Activated CD8-positive, alpha-beta memory T cell treated with anti-CD3 and anti-CD28 coated beads, Interleukin-2, amount 10 ng/mL, durations not matched to agents 7 days and 5 days (primary cell): ENCODE measurements at places on chromosomes 6 and 20.

DNA sequence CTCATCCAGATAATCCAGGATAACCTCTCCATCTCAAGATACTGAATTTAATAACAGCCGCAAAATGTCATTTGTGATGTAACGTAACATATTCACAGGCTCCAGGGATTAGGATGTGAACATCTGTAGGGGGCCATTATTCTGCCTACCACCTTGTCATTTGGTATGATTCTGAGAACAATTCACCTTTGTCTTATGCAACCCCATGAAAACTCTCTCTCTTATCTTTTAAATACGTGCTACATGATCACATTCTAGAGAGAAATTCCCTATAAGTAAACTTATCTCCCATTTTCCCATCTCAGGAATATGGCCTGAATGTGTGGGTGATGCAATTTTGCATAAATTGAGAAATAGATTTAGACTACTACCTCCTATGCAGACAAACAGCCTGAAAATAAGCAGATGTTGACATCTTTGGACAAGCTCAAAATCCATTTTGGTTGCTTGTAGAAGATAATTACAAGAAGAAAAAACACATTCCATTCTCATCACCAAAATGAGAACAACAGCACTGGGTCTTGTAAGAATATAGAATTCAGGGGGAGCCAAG lies 255.4 kb upstream of the STXBP5 start:
- H3K27ac ChIP-seq, result no peak overlapping the region
- DNase-seq, result no peak
- H3K36me3 ChIP-seq, result peaks cover 1% of the 10 kb centered on the region
- H3K4me3 ChIP-seq, result no peak overlapping the region

DNA sequence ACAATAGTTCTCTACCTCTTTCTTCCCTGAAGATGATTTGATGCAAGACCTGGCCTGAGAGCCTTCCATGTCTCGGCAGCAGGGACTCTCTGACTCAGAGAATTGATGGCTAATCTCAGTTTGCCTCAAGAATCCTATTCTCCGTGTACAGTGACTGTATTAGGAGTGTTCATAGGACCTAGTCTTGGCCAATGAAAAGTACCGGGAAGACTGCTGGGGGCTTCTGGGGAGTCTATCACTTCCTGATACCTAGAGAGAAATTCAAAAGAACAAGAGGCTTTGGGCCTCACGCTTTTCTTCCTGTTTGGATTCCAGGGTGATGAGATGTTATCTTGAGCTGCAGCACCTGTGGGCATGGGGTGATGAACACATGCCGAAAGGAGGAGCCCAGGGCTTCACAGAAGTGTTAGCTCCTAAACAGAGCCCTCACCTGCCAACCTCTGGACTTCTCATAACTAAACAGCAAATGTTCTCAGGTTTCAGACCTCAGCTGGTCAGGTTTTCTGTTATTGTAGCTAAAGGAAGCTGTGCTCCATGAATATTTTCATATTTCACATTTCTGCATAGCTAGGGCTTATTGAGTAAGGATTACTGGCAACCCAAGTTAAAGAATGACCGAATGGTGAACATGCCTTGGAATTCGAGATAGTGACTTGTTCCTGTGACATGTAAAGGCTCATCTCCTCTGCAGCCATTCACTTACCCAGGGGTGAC lies 323.1 kb upstream of the AGPAT4 start:
- H3K4me3 ChIP-seq, result no peak overlapping the region
- H3K27ac ChIP-seq, result no peak overlapping the region
- H3K4me1 ChIP-seq, result no peaks in the 10 kb centered on the region
- DNase-seq, result no peak
- no peaks in the 10 kb centered on the region for H3K27me3 ChIP-seq

GRCh38 chr6:21538186-21538798 lies 55.3 kb upstream of the SOX4 start:
- peaks cover 13% of the 10 kb centered on the region for H3K27me3 ChIP-seq
- no peaks in the 10 kb centered on the region for H3K4me1 ChIP-seq
- no peaks in the 10 kb centered on the region for H3K36me3 ChIP-seq
- H3K4me3 ChIP-seq, result no peak overlapping the region

DNA sequence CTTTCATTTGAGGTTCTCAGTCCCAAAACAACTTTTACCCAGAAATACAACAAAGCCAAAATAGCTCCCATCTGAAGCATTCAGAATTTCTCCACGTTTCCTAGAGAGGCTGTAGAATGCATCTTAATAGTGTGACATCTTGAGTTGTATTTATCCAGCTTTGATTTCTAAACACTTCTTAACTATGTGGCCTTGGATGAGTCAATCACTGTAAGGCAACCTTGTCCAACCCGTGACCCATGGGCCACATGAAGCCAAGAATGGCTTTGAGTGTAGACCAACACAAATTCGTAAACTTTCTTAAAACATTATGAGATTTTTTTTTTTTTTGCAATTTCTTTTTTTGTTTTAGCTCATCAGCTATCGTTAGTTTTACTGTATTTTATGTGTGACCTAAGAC lies 108.1 kb downstream of the RALGAPA2 start:
- H3K27me3 ChIP-seq, result no peaks in the 10 kb centered on the region
- H3K4me1 ChIP-seq, result peaks cover 20% of the 10 kb centered on the region
- no peak overlapping the region for H3K27ac ChIP-seq
- no peak for DNase-seq
- no peak overlapping the region for H3K4me3 ChIP-seq
- peaks cover 6% of the 10 kb centered on the region for H3K36me3 ChIP-seq

GRCh38 chr6:35970181-35970580 lies 49.3 kb upstream of the SRPK1 start:
- H3K27me3 ChIP-seq, result peaks cover 4% of the 10 kb centered on the region
- H3K4me1 ChIP-seq, result peaks cover 12% of the 10 kb centered on the region
- no peak overlapping the region for H3K4me3 ChIP-seq
- no peak for DNase-seq
- no peak overlapping the region for H3K27ac ChIP-seq

DNA sequence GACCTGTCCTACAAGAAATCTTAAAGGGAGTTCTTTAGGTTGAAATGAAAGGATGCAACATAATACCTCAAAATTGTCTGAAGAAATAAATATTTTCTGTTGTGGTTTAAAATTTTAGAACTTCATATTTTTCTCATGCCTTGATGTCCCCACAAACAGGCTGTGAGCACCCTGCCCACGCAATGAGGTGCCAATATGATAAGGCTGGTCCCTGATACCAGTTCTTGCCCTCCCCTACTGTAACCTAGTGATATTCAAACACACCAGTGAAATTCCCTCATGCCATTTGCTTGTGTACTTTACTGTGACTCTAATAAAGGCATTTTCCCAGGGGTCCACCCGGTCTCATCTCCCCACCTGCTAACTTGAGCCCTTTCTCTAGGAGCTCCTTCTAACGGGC lies 67.3 kb upstream of the SIRPG start:
- H3K27ac ChIP-seq, result no peak overlapping the region
- H3K36me3 ChIP-seq, result peaks cover 7% of the 10 kb centered on the region
- no peak for DNase-seq
- no peaks in the 10 kb centered on the region for H3K27me3 ChIP-seq
- H3K4me1 ChIP-seq, result peaks cover 10% of the 10 kb centered on the region

DNA sequence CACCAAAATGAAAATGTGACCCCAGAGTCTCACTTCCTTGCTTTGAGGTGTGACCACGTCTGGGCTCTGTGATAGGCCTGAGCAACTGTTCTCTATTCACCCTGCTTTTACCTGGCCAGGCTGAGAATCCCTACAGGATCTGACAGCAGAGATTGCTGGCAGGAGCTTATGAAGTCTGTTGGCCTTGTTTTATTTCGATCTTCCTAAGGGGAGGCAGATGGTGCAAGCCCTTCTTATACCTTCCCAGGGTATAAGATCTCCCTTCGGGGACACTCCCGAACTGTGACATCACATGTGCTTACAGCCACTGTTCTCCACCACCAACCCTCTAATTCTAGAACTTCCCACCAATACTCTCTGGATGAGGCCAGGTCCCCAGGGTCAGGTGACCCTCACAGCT lies 26.8 kb downstream of the MYT1 start:
- no peak for DNase-seq
- H3K27me3 ChIP-seq, result peaks cover 11% of the 10 kb centered on the region
- H3K4me1 ChIP-seq, result peaks cover 8% of the 10 kb centered on the region
- H3K36me3 ChIP-seq, result peaks cover 2% of the 10 kb centered on the region
- H3K27ac ChIP-seq, result no peak overlapping the region

- H3K27me3 ChIP-seq, result peaks cover 32% of the 10 kb centered on the region
- peaks cover 4% of the 10 kb centered on the region for H3K36me3 ChIP-seq
- DNase-seq, result no peak
- peaks cover 22% of the 10 kb centered on the region for H3K4me1 ChIP-seq
- H3K4me3 ChIP-seq, result no peak overlapping the region
- H3K27ac ChIP-seq, result no peak overlapping the region
These were observed 148.5 kb upstream of the PDE7B start for GRCh38 chr6:135703007-135703406.

DNA sequence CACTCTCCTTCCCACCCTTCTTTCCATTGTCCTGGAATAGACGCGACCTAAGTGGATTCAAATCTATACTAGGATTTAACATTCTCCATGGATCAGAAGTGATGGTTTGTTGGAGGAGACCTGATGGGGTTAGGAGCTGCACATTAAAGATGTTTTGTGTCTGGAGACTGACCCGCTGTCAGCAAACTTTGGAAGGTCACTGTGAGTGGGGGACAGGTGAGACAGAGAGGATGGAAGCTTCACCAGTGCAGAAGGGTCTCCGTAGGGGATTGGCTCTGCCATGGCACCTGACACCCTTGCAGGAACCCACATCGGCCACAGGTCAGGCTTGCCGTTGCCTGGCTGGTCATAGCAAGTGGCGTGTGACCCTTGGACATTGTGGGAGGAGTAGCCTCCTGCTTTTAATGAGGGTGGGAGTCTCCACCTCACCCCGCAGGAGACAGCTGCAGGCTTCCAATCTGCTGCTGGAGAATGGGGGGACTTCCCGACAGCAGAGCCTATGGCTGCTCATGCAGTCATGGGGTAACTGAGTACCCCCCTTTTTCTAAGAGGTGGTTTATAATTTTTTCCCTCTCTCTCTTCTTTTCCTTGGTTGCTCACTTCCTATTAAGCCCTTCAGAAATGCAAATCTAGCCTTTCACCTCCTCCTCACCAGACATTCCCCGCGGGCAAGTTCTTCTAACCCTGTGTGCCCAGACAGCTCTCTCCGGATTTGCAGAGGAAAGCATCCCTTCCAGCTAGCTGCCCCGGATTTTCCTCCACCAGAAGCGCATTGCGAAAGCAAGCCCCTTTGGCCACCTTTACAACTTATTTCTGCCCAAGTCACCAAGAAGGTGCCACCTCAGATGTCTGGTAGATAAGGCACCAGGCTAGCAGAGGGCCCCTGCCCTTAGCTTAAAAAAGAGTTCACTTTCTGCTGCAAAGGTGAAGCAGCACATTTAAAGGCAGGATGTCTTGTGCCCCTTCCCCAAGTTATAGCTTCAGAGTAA lies 53.5 kb downstream of the DACT2 start:
- H3K4me3 ChIP-seq, result no peak overlapping the region
- H3K27me3 ChIP-seq, result no peaks in the 10 kb centered on the region
- H3K4me1 ChIP-seq, result no peaks in the 10 kb centered on the region
- no peaks in the 10 kb centered on the region for H3K36me3 ChIP-seq
- no peak overlapping the region for H3K27ac ChIP-seq

DNA sequence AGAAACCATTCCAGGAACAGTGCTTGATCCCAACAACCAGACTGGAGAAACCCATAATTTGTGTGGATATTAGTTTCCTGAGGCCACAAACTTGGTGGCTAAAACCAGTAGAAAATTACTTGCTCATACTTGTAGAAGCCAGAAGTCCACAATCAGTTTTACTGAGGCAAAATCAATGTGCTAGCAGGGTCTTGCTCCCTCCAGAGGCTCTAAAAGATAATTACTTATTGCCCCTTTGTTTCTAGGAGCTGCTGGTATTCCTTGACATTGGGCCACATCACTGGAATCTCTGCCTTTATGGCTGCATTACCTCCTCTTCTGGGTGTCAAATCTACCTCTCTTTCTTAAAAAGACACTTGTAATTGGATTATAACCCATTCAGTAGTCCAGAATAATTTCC lies 142.2 kb upstream of the SAMD5 start:
- H3K36me3 ChIP-seq, result peaks cover 12% of the 10 kb centered on the region
- no peaks in the 10 kb centered on the region for H3K4me1 ChIP-seq
- DNase-seq, result no peak
- H3K27ac ChIP-seq, result no peak overlapping the region
- no peak overlapping the region for H3K4me3 ChIP-seq

- H3K36me3 ChIP-seq, result no peaks in the 10 kb centered on the region
- H3K27me3 ChIP-seq, result no peaks in the 10 kb centered on the region
- H3K27ac ChIP-seq, result no peak overlapping the region
- DNase-seq, result no peak
- no peak overlapping the region for H3K4me3 ChIP-seq
- peaks cover 5% of the 10 kb centered on the region for H3K4me1 ChIP-seq
These were observed 113.9 kb downstream of the SLC16A10 start for GRCh38 chr6:111201244-111201554.

DNA sequence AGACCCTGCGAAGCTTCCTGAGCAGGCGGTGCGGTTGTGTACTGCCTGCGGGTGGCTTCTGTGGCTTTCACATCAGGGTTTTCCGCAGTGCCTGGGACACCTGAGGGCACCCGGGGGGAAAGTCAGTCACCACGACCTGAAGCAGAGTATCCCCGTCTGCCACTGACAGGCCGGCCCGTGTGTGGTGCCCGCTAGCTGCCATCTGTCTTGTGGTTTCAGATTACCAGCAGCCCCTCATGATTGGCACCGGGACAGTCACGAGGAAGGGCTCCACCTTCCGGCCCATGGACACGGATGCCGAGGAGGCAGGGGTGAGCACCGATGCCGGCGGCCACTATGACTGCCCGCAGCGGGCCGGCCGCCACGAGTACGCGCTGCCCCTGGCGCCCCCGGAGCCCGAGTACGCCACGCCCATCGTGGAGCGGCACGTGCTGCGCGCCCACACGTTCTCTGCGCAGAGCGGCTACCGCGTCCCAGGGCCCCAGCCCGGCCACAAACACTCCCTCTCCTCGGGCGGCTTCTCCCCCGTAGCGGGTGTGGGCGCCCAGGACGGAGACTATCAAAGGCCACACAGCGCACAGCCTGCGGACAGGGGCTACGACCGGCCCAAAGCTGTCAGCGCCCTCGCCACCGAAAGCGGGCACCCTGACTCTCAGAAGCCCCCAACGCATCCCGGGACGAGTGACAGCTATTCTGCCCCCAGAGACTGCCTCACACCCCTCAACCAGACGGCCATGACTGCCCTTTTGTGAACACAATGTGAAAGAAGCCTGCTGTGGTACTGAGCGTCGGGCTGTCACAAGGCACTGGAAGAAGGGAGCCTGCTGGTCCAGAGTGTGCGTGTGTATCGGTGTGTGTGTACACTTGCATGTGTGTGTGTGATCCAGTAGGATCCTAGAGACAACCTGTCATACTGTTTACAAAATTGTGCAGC lies 54.4 kb downstream of the GOPC start:
- peak overlapping the region; percentile 72 for H3K4me3 ChIP-seq
- peaks cover 2% of the 10 kb centered on the region for H3K36me3 ChIP-seq
- H3K27ac ChIP-seq, result peak overlapping the region; percentile 79
- DNase-seq, result peak; percentile 64
- peaks cover 39% of the 10 kb centered on the region for H3K4me1 ChIP-seq
- H3K27me3 ChIP-seq, result no peaks in the 10 kb centered on the region

GRCh38 chr6:122715725-122716124 lies 63.8 kb upstream of the FABP7 start:
- no peaks in the 10 kb centered on the region for H3K4me1 ChIP-seq
- H3K27ac ChIP-seq, result no peak overlapping the region
- peaks cover 13% of the 10 kb centered on the region for H3K27me3 ChIP-seq
- no peak for DNase-seq
- H3K4me3 ChIP-seq, result no peak overlapping the region
- no peaks in the 10 kb centered on the region for H3K36me3 ChIP-seq

- H3K27me3 ChIP-seq, result no peaks in the 10 kb centered on the region
- H3K36me3 ChIP-seq, result peaks cover 55% of the 10 kb centered on the region
- H3K27ac ChIP-seq, result no peak overlapping the region
- H3K4me1 ChIP-seq, result peaks cover 11% of the 10 kb centered on the region
These were observed 38.3 kb downstream of the ATG5 start for GRCh38 chr6:106287215-106287614.
